ENCODE measurements at places on chromosomes 12 and 14.

- DNase-seq = peak; percentile 94
These were observed 31.4 kb downstream of the VWF start for GRCh38 chr12:6092784-6093722.

DNA sequence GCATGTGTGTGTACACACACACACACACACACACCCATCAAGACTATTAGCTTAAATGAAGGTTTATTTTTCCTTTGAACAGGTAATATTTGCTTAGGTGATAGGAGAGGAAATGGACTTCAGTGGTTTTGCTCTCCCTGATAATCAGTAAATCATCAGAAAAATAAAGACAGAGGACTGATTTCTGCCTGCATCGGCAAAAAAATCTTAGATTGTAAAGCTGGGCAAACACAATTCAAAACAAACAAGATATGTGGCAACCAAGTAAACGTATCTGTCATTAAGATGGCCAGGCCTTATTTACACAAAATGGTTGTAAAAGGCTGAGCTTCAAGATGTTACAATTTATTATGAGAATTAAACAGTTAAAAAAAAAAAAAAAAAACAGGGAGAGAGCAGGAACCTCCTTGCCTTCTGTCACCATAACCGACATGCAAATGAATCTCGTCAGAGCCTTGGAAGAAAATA, 31.3 kb downstream of the PRKD1 start:
- DNase-seq = no peak

DNA sequence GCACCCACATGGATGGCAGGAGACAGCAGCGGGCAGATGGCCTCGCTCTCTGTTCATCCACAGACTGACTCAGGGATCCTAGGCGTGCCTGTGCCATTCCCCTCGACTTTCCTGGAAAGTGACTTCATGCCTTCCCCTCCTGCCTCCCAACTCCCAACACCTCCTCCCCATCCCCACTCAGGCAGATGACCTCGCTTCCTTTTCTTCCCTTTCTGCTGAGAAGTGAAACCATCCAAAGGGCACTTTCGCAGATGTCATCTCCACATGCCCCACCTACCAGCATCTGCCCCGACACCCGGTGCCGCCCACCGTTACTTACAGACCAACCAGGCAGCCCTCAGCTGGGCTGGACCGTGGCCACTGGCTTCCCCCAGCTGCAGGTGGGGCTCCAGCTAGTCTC, 29.6 kb downstream of the BEGAIN start:
- no peak for DNase-seq

GRCh38 chr14:23365036-23365731, at the start of gene EFS:
TSS of gene EFS (minus strand) at chr14:23365172. CDS start at chr14:23365025, 147 bp downstream.
- peak; percentile 73 for DNase-seq

DNA sequence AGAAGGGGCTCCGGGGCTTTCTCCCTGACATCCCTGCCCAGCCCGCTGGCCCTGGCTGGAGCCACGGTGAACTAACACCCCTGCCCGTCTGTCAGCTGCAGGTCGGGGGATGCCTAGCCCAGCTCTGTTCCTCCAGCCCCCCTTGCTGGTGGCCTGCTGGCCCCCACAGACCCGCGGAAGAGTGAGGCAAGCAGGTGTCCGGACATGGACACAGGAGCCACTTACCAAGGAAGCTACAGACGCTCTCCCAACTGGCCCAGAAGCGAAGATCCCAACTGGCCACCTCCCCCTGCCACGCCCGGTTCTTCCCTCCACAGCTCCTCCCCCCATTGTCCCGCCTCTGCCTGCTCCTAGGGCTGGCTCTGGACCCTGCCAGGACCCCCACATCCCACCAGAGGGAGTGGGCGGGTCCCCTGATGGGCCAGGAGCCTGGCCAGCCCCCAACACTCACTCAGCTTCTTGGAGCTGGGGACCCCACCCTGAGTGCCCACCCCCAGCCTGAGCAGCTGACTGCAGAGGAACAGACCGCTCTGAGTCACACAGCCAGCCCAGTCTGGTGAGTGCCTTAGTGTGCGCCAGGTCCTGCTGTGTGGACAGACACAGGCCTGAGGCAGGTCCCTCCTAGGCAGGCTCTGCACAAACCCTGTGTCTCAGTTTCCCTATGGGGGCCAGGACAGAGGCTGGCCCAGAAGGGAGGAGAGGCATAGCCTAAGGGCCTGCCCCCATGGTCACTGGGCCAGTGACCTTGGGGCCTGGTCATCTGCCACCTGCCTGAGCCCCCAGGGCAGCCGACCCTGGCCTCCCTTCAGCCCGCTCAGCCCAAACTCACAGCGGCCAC, 7.7 kb downstream of the AHNAK2 start:
- DNase-seq = peak; percentile 95

Data from islet precursor cell (in vitro differentiated cells).